ENCODE measurements at places on chromosomes 2 and 18.

DNA sequence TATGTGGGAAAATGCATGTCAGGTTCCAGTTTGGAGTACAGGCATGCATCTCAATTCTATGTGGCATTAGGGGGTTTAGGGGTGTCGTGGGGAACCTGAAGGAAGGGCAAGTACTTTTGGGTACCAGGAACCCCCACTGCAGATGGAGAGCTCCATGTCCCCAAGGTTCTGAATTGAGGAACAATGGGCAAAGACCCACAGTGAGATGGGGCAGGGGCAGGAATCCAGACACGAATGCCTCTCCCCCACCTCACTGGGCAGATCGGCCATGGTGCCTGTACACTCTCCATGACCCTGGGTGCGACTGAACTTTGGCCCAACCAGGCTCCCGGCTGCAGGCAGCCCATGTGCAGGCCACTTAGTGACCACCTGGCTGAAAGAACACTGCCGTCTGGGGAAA, 209.3 kb downstream of the HAUS1 start:
- DNase-seq, result no peak

- DNase-seq, result no peak
Measured at GRCh38 chr2:100755441-100755840, 64.5 kb upstream of the NPAS2 start.

- no peak for DNase-seq
Measured at GRCh38 chr2:44372246-44372645, 10.5 kb downstream of the CAMKMT start.

DNA sequence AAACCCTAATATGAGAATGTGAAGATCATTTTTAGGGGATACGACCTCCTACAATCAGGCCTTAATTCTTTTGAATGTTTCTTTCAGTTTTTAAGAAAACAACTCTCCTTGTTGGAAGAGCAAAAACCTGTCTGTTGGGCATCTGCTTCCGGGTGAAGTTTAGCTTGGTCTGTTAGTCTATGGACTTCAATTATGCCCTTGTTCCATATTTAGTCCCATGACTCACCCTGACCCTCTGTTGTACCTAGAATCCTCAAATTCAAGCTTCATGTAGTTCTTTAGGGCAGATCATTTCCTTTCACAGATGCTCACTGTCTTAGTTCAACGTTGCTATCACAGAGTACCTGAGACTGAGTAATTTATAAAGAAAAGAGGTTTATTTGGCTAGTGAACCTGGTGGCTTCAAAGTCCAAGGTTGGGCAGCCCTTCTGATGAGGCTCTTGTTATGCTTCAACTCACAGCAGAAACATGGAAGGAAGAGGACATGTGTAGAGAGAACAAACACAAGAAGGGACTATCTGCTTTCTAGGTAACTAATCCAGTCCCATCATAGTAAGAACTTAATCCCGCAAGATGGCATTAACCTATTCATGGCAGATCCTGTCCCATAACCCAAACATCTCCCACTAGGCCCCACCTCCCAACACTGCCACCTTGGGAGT, 82.5 kb upstream of the SERPINE2 start:
- DNase-seq, result no peak

DNA sequence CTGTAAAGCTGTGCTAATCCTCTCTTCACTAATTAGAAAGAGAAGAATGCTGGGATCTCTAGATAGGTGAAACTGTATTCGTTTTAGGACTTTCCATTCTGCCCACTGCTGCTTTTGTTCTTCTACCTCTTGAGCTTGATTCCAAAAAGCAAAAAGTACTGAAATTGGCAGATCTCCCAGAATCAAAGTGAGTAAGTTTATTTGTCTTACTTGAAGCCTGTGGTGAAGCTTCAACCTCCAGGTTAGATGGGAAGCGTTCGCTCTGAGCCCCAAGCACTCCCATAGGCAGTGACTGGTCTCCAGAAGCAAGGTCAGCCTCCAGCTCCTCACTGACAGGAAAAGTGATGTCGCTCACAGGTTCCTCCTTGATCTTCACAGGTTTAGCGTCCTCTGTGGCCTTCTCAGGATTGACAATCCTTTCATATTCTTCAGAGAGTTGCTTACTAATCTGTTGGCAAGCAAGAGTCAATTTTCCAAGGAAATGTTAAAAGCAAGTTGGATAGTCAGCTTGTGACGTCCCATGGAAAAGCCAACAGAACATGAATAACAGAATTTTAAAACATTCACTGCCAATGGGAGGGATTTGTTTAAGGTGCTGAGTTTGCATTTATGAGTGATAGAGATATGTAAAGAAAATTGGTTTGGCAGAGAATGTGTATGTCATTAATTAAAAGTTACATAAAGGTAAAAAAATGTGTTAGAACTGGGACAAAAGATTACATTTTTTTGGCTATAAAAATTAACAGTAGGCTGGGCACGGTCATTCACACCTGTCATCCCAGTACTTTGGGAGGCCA, 8.1 kb downstream of the SUPT7L start:
- no peak for DNase-seq

DNA sequence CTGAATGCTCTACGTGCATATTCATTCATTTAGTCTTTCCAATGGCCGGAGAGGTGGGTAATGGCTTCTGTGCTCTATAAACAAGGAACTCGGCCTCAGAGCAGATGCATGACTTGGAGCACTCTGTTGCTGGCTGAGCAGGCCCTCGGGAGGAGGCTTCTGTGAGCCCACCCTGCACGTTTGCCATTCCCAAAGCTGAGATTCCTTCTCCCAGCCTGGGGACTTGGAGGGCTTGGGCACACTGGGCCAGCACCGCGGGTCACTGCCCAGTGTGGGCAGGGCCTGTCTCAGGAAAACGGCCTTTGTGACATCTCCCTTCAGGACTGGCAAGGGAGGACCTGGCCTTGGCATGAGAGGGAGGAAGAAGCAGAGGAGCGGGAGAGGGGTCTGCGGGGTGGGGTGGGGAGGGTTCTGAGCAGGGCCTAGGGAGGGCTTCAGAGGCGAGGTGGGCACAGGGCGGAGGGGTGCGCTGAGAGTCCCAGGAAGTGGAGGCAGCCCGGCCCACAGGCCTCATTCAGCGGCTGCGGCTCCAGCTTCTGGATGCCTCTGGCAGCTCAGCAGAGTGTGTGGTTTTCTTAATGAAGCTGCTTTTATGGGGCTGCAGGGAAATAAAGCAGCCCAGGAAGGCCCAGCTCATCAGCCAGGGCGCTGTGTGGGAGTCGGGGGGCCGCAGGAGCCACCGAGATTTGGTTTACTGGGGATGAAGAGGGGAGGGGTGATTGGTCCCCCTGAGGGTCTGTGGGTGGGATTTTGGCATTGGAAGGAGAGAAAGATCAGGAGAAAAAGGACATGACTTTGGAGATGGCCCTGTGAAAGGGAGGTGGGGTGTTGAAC, 51.7 kb upstream of the OTOF start:
- DNase-seq, result no peak

GRCh38 chr2:228377533-228377932, 196.0 kb upstream of the SPHKAP start:
- no peak for DNase-seq

GRCh38 chr2:62473246-62473827, 32.7 kb downstream of the TMEM17 start:
- DNase-seq, result no peak

DNA sequence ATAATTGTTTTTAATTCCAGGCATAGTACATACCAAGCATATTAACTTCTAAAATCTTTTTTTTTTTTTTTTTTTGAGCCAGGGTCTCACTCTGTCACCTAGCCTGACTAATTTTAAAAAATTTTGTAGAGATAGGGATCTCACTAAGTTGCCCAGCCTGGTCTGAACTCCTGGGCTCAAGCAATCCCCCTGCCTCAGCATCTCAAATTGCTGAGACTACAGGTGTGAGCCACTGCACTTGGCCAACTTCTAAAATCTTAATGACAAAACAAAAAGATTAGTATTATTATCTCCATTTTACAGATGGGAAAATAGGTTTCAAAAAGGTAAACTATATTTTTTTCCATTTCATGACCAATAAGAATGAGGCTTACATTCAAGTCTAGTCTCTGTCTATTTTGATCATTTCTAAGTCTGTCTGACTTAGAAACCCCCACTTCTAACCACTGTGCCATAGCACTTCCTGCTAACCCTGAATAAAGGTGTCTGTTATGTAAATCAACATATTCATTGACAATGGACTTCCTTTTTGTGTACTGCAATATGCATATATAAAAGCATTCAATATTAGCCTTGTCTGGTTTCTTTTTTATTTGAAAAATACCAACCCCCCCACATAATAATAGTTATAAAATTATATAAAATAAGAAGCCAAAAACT, 28.7 kb upstream of the ZEB2 start:
- DNase-seq, result no peak

DNA sequence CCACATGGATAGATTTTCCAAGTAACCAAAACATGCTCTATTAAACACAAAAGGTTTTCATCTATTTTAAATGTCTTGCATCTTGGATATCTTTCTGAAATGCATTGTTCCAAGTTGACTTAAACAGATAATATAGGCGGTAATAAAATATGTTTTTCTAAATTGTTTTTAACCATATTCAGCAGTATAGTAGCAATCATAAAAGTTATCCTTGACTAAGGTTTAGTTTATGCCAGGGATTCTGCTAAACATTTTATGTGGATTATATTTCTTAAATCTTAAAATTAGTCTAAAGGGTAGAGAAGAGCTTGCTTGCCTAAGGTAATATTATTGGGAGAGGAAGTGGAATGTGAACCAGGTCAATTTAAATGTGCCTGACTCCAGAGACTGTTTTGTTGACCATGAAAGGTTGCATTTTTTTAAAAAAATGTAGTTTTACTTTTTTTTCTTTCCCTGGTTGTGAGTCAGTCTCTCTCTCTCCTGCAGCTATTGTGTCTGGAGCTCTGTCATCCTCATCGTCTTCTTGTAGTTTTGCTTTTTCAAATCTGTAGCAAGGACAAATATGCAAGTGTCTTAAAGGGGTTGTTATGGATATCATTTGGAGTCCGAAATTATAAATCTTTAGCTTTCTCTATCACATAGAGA, 309.1 kb upstream of the COL3A1 start:
- no peak for DNase-seq

DNA sequence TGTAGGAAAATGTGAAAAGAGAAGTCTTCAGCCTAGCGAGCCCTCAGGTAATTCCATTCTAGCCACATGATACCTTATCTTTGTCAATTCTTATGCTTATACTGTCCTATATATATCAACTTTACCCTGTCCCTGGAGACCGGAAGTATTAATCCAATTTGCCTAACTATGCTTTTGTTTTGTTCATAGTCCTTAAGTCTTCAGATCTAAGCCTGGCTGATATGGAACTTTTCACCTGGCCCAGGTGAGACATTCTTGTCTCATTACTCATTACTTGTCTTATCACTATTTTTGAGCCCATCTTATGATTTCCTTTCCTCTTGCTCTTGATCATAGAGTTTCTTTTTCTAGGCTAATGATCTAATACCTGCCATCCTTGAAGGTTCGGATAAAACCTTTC, 194.1 kb upstream of the FANCL start:
- DNase-seq, result no peak

GRCh38 chr2:233329489-233330135, 22.0 kb downstream of the SAG start:
- no peak for DNase-seq

GRCh38 chr2:237731663-237732062, 66.9 kb upstream of the RBM44 start:
- no peak for DNase-seq

GRCh38 chr2:190636361-190636760, 12.5 kb upstream of the NAB1 start:
- no peak for DNase-seq
